ENCODE measurements at places on chromosomes 1 and 21.

- H3K27ac ChIP-seq = no peak overlapping the region
- no peaks in the 10 kb centered on the region for H3K36me3 ChIP-seq
- H3K27me3 ChIP-seq = no peaks in the 10 kb centered on the region
- no peak for DNase-seq
Measured at GRCh38 chr1:229104654-229105053, 166.3 kb upstream of the RAB4A start.

DNA sequence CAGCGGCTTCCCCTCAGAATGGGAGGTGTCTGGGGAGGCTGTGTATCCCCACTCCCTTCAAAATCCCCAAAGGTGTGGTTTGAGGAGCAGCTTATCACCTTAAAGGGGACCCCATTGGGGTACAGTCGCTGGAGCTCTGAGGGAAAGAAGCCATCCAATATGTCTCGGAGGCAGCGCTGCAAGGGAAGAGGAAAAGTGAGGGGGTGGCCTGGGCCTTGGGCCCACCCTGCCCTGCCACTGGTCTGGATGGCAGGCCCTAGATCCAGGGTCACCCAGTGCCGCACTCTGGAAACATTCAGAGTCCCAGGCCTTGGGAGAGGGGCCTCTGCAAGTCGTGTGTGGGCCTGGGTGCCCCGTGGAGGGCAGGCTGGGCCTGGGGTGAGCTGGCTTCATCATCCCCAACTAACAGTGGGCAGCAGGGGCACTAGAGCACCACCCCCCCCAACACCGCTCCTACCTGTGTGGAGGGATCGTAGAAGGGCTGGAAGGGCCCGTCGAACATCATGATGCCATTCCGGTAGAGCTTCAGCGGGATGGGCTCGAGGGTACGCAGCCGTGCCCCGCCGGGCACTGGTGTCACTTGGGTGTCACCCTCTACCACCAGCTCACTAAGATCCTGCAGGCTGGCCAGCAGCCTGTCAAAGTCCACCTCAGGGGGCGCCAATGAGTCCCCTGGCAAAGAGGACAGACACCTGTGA is 5.6 kb downstream of the SH3BGRL3 start:
- H3K36me3 ChIP-seq = peaks cover 13% of the 10 kb centered on the region
- H3K27me3 ChIP-seq = no peaks in the 10 kb centered on the region
- H3K4me1 ChIP-seq = peaks cover 100% of the 10 kb centered on the region

GRCh38 chr1:161483361-161483760 is 21.9 kb upstream of the FCGR2A start:
- no peaks in the 10 kb centered on the region for H3K4me1 ChIP-seq
- no peaks in the 10 kb centered on the region for H3K36me3 ChIP-seq
- no peak overlapping the region for H3K27ac ChIP-seq
- H3K4me3 ChIP-seq = no peak overlapping the region
- H3K27me3 ChIP-seq = peaks cover 3% of the 10 kb centered on the region

- H3K27me3 ChIP-seq = peaks cover 2% of the 10 kb centered on the region
- no peak overlapping the region for H3K27ac ChIP-seq
- no peak overlapping the region for H3K4me3 ChIP-seq
- no peaks in the 10 kb centered on the region for H3K36me3 ChIP-seq
- no peak for DNase-seq
Measured at GRCh38 chr1:208036106-208036808, 125.3 kb upstream of the CD34 start.

GRCh38 chr1:111776391-111776790 is 20.7 kb downstream of the DDX20 start:
- H3K36me3 ChIP-seq = no peaks in the 10 kb centered on the region
- no peaks in the 10 kb centered on the region for H3K27me3 ChIP-seq
- no peaks in the 10 kb centered on the region for H3K4me1 ChIP-seq
- no peak for DNase-seq
- no peak overlapping the region for H3K4me3 ChIP-seq

- no peak for DNase-seq
- H3K4me1 ChIP-seq = no peaks in the 10 kb centered on the region
- no peak overlapping the region for H3K27ac ChIP-seq
Measured at GRCh38 chr1:87959236-87959635, 630.6 kb downstream of the LMO4 start.

DNA sequence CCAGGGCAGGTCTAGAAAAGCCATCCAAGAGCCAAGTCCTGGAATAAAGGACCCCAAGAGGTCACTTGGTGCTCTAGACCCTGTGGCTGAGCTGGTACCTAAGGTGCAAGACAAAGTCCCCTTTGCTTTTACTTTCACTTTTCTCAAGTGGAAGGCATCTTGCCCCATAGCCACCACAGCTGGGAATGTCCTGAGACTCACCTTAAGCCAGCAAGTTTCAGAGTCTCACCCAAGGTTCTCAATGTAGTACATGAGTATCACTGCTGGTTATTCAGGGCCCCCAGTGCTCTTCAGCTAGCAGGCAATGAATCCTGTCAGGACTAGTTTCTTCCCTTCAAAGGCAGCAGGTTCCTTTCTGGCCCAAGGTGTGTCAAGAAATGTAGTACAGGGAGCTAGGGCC is 67.5 kb downstream of the UROD start:
- no peaks in the 10 kb centered on the region for H3K4me1 ChIP-seq
- H3K4me3 ChIP-seq = no peak overlapping the region

- H3K4me1 ChIP-seq = peaks cover 34% of the 10 kb centered on the region
- DNase-seq = no peak
- no peaks in the 10 kb centered on the region for H3K27me3 ChIP-seq
- no peak overlapping the region for H3K27ac ChIP-seq
- H3K36me3 ChIP-seq = peaks cover 90% of the 10 kb centered on the region
- H3K4me3 ChIP-seq = no peak overlapping the region
Measured at GRCh38 chr1:8871539-8871935, 6.9 kb downstream of the ENO1 start.

DNA sequence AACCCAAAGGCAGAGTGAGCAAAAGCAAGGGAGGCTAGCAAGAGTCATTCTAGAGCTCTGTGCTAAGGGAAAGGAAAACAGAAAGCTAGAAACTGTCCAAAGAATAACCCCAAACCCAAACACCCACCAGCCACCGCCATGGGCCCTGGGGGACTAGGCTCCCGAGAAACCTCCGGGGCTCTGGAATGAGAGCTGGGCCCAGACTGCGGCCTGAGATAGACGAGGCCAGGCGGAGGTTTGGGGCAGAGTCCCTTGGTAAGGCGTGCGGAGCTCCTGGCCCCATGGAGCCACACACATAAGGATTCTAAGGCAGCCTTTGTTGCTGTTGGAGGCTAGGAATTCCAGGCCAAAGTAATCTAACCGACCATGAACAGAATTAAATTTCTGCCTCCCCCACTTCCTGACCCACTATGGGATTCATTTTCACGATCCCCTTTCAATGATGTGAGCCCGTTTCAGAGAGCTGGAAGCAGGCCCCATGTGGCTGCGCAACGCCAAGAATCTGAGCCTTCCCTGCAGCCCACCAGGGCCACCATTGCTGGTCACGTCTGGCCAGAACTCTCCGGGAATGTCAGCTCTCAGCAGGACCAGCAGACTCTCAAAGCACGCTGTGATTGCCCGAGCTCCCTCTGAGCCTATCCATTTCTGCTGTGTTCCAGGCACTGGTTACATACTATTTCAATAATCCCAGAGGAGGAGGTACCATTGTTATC is 145.0 kb downstream of the TRABD2B start:
- no peak overlapping the region for H3K4me3 ChIP-seq
- H3K27ac ChIP-seq = no peak overlapping the region
- no peaks in the 10 kb centered on the region for H3K27me3 ChIP-seq

- no peaks in the 10 kb centered on the region for H3K36me3 ChIP-seq
- no peaks in the 10 kb centered on the region for H3K4me1 ChIP-seq
- H3K27me3 ChIP-seq = no peaks in the 10 kb centered on the region
- no peak overlapping the region for H3K4me3 ChIP-seq
Measured at GRCh38 chr1:204169858-204170257, 3.7 kb upstream of the REN start.

DNA sequence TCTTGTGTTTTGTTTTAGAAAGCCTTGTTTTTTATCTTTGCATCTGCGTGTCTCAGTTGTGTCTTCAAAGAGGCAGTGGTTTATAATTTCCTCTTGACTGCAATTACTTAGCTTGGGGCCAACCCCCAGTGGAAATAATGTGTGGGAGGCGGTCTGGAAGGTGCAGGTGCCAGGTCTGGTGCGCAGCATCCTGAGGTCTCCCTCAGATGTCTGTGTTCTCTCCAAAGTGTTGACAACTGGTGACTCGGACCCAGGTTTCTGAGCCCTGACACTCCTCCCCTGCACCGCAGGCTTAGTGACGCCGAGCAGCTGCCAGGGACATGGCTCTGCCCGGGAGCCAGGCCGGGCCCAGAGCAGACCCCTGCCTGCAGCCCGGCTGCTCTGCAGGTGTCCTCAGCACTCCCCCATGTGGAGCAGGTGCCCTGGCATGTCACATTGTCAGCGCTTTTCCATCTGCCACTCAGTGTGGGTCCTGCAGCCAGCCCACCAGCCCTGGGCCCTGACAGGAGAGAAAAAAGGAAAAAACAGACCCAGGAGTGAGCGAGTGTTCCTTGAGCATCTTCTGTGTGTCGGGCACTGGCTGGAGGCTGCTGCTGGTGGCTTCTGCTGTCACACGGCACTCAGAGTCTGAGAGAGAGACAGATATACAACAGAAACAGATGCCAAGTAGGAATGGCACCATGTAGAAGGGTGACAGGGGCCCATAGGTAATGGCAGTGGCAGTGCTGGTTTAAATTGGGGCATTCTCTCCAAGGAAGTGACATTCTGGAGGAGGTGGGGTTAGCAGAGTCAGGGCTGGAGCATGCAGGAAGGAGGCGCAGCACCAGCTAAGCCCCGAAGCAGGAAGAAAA is 24.8 kb upstream of the SELENON start:
- H3K27ac ChIP-seq = peak overlapping the region; percentile 72
- DNase-seq = peak; percentile 90
- H3K36me3 ChIP-seq = no peaks in the 10 kb centered on the region
- peak overlapping the region; percentile 68 for H3K4me3 ChIP-seq
- no peaks in the 10 kb centered on the region for H3K27me3 ChIP-seq
- H3K4me1 ChIP-seq = peaks cover 44% of the 10 kb centered on the region

DNA sequence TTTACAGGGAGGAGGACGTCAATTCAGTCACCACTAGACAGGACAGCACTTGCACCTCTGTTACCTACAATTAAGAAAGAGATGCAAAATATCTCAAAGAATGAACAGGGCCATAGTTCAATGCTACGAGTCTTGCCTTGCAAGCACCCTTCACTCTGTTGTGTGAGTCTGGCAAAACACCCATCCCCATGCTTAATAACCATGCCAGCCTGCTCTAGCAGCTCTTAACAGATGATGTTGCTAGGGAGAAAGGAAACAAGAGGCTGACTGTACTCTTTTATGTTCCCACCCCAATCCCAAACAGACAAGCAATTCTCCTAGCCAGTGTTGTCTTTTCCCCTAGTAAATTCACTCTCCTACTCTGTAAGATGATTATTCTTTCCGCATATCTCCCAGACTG is 5.3 kb downstream of the CBR1 start:
- H3K27me3 ChIP-seq = no peaks in the 10 kb centered on the region
- no peak for DNase-seq
- no peak overlapping the region for H3K4me3 ChIP-seq
- no peak overlapping the region for H3K27ac ChIP-seq
- peaks cover 18% of the 10 kb centered on the region for H3K36me3 ChIP-seq

GRCh38 chr1:218079347-218079746 is 205.7 kb upstream of the RRP15 start:
- no peaks in the 10 kb centered on the region for H3K27me3 ChIP-seq
- no peaks in the 10 kb centered on the region for H3K36me3 ChIP-seq
- no peak overlapping the region for H3K4me3 ChIP-seq
- H3K27ac ChIP-seq = no peak overlapping the region
- no peak for DNase-seq

GRCh38 chr1:49229555-49229954 is 452.9 kb upstream of the BEND5 start:
- H3K4me3 ChIP-seq = no peak overlapping the region
- DNase-seq = no peak
- H3K36me3 ChIP-seq = no peaks in the 10 kb centered on the region
- H3K27ac ChIP-seq = no peak overlapping the region

DNA sequence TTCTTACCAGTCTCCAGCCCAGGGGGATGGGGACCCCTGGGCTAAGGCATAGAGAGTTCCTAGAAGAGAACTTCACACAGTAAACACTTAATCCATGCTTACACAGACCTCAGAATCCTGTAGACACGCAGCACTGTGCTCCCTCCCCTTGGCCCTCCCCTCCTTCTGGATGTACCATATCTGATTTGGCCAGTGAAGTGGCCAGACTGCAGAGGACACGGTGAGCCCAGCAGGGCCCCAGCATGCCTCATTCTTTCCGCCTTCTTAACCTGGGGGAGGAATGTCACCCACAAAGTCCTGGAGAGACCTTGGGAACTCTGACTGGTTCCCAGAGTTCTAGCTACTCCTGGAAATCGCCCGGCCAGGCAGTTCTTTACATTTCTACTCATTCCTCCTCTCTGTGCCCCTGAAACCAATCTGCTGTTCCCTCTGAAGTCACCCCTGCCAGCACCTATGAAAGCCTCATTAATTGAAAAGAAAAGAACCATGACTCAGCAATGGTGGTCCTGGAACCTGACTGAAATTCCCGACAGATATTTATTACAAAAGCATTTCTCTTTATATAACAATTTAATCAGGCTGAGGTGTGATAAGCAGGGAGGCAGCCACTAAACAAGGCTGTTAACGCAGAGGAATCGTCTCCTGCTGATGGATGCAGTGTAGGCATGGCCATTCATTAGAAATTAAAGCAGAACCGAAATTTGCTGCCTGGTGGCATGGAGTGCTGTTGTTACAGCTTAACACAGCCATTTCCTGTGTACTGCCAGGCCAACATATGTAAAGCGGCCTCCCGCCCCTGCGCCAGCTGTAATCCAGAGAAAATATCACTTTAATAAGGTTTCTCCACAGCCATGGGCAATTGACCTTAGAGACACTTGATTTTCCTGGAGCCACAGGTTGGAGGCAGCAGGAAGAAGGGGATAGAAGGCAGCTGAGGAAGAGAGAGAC is 74.6 kb upstream of the KCND3 start:
- H3K27ac ChIP-seq = no peak overlapping the region
- H3K36me3 ChIP-seq = no peaks in the 10 kb centered on the region
- H3K4me3 ChIP-seq = no peak overlapping the region
- no peaks in the 10 kb centered on the region for H3K4me1 ChIP-seq

DNA sequence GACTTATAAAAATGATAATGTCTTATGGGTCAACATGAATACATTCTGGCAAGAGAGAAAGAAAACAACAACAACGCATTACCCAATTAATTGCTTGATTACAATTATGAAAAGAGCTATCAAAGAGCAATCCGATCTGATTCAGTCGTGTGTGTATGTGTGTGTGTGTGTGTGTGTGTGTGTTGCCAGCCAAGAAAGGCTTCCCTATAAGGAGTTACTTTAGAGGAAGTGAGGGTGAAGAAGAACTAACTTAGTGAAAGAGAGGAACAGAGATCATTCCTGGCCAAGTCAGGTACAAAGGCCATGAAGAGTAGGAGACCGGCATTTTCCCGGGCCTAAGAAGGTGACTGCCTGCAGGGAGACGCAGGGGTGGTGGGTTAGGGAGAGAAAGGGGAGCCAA is 9.4 kb downstream of the TMEM35B start:
- no peak for DNase-seq
- peaks cover 12% of the 10 kb centered on the region for H3K36me3 ChIP-seq
- no peaks in the 10 kb centered on the region for H3K4me1 ChIP-seq
- H3K27ac ChIP-seq = no peak overlapping the region
